AG04449 (cell line): ENCODE measurements at places on chromosomes 7 and 10.

- DNase-seq, result no peak
Measured at GRCh38 chr7:87342231-87342630, 3.2 kb upstream of the CROT start.

GRCh38 chr10:49240946-49241345 lies 52.8 kb upstream of the TMEM273 start:
- no peak for DNase-seq

GRCh38 chr10:44311563-44312051 lies 73.3 kb downstream of the CXCL12 start:
- DNase-seq, result no peak

GRCh38 chr10:10613656-10614244 lies 403.9 kb upstream of the CELF2 start:
- DNase-seq, result no peak

DNA sequence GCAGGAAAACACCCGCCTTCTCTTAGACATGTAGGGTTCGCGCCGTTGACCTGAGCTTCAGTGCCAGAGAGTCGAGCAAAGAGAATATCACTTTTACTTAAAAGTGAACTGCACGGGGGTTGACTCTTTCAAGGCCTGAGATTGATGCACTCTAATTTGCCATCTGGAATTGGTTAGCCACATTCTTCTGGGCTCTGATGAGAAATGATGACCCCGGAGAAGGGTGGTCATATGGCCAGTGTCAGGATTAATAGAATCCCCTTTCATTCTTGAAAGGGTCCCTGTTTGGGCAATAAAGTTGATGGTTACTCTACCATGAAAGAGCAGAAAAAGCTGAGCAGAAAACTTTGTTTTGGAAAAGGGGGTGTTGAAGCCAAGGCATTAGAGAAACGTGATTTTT lies 31.2 kb downstream of the GRK5 start:
- DNase-seq, result no peak

DNA sequence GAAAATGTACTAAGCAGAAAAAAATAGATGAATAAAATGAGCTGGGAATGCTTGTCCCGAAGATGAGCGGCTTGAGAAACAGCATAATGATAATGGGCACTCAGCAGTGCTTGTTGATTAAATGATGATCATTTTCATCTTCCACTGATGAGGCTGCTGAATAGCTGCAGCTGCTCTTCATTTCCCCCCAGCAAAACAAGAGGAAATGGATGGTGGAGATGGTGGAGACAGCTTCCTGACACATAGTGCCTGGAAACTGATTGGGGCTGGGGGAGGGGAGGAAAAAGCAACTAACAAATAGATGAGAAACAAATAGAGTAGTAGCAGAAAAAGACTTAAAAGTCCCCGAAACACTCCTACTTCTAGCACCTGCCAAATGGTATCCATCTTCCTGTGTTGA lies 41.4 kb downstream of the MRC1 start:
- no peak for DNase-seq

GRCh38 chr7:124723012-124723411 lies 42.6 kb downstream of the GPR37 start:
- DNase-seq, result no peak

DNA sequence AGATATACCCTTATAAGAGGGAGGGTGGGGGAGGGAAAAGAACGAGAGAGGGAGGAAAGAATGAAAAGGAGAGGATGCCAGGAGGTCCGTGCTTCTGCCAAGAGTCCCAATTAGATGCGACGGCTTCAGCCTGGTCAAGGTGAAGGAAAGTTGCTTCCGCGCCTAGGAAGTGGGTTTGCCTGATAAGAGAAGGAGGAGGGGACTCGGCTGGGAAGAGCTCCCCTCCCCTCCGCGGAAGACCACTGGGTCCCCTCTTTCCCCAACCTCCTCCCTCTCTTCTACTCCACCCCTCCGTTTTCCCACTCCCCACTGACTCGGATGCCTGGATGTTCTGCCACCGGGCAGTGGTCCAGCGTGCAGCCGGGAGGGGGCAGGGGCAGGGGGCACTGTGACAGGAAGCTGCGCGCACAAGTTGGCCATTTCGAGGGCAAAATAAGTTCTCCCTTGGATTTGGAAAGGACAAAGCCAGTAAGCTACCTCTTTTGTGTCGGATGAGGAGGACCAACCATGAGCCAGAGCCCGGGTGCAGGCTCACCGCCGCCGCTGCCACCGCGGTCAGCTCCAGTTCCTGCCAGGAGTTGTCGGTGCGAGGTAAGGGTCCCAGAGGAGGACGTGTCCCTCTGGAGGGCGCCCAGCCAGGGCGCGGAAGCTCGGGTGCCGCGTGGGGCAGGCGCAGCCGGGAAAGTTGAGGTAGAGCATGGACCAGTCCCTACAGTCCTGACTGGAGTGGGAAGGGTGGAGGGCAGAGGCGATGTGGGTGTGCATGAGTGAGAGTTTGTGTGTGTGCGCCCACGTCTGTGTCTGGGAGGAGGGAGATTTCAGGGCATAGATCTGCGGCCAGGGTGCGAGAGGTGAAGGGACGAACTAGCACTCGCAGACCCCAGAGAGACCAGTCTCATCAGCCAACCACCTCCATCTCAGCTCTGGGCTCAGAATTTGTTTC lies 844 bp downstream of the GRM3 start:
- DNase-seq, result no peak

DNA sequence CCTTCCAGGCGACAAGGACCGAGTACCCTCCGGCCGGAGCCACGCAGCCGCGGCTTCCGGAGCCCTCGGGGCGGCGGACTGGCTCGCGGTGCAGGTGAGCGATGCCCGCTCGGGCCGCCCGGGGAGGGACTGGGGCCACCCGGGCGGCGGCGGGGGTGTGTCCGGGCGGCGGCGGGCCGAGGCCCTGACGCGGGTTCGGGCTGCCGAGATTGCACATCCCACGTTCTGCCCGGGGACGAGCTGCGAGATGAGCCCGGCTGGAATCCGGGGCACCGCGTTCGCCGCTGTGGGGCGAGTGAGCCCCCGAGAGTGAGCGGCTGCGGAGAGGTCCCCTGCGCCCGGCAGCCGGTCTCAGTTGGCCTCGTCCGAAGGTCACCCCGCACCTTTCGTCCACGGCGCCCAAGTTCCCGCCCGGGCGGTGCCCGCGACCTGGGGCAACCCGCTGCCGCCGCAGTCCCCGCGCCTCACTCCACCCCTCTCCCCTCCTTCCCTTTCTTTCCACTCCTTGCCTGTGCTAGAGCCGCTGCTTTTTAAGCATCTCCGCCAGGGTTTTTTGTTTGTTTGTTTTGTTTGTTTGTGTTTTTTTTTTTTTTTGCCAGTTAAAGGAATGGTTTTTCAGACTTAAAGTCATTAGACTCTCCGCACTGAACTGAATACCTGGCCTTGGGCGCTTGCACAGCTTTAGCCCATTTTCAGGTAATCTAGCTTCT lies 515 bp downstream of the RALA start:
- no peak for DNase-seq

- DNase-seq, result no peak
Measured at GRCh38 chr7:85521108-85521694, 334.3 kb upstream of the SEMA3D start.

DNA sequence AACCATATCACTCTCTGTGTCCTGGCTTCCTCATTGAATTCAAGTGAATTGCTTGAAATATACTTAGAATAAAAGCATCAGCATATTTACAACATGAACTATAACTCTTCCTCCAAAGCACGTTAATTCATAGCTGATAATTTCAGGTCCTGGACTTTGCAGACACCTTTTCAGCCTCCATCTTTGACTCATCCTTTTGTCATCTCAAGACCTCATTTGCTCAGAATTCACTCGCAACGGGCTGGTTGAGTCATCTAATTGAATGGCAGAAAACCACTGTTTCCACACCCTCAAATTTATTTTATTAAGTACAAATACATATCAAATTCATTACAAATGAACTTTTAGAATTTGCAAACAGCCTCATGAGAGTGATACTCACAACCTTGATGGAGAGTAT lies 545.7 kb downstream of the GATA3 start:
- no peak for DNase-seq

GRCh38 chr10:122878799-122879338 lies 512 bp downstream of the FAM24B start:
- no peak for DNase-seq

GRCh38 chr10:88066876-88067275 lies 203.5 kb downstream of the PTEN start:
- DNase-seq, result no peak

DNA sequence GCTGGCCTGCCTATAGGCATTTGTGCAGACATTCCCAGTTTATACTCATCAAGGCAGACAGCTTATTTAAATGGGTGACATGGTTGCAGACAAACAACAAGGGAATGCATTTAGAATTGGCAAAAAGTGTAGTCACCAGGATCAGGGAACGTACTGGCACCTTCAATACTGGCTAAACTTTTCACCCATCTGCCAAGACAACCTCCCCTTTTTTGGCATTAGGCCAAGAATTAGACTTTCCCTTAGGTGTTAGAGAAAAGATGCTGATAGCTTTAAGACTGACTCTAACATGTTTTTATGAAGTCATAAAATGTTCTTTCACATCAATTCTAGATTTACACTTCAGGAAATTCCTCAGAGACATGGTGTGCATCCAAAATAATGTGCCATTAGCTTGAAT lies 365.9 kb downstream of the PHTF2 start:
- DNase-seq, result no peak

- no peak for DNase-seq
Measured at GRCh38 chr7:113267885-113268284, 149.5 kb upstream of the SMIM30 start.

DNA sequence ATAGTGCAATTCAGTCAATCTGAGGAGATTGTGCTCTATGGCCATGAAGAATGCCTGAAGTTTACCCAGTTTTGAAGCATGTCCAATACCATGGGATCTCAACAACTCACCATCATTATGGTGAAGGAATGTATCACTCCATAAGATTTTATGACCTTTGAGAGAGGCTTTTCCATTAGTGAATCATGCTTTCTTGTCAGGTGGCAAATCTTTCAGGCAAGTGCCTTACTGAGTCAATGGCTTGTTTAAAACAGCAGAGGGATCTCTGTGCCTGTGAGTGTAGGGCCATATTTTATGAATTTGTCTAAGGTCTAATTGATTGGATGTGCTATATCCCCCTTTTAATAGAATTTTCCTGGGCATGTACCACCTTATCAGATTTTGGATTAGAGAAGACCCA lies 131.5 kb downstream of the CCDC7 start:
- DNase-seq, result peak; percentile 4

DNA sequence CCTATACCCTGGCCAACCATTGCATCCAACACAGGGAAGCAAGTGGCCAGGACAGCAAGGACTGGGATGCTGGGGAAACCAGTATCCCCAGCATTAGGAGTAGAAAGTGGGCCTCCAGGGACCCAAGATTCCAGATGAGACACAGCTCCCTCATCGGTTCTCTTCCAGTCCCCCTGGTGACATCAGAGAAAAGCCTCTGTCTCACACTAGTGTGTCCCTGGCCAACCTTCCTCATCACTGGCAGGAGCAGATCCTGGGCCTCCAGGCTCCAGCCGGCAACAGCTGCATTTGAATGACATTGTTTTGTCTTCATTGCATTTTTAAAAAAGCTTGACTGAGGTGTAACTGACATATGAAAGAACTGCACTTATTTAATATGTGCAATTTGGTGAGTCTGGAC lies 177.3 kb upstream of the LYZL2 start:
- DNase-seq, result no peak

- DNase-seq, result peak; percentile 88
Measured at GRCh38 chr10:72009425-72010081, 45.4 kb downstream of the CHST3 start.

DNA sequence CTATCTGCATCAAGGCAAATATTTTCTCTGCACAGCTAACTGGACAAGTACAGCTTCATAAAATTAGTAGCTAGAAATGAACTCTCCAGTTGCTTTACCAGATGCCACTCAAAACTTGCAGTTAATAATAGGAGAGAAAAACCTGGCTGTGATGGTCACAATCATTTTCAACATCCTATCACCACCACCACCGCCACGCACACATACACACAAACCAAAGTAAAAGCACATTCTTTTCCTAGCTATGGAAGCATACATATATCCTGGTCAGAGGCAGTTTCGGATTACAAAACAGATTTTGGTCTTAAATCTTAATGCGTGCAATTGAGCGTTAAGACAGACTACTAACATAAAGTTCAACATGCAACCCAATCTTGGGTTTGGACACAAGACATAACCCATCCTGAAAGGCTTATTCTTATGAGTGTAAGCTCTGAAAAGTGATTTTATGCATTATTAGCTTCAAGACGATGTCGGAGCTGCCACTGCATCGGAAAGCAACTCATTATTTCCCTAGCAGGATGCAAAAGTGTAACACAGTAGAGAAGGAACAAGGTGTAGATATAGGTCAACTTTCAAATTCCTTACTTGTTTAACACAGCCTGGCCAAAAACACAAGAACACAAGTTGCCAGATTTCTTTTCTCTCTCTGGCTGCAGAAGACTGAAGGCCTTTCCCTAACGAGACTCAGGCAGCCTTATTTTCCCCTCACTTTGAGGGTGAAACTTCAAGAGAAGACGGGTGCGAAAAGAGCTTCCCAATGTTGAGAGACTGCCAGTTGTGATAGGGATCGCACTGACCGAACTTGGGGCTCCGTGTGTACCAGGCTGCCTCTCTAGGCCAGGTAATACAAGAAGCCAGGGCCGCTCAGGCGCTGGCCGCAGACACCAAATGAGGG lies 1.2 kb downstream of the CACUL1 start:
- DNase-seq, result no peak

GRCh38 chr10:16586358-16587138 lies 64.9 kb upstream of the C1QL3 start:
- no peak for DNase-seq

DNA sequence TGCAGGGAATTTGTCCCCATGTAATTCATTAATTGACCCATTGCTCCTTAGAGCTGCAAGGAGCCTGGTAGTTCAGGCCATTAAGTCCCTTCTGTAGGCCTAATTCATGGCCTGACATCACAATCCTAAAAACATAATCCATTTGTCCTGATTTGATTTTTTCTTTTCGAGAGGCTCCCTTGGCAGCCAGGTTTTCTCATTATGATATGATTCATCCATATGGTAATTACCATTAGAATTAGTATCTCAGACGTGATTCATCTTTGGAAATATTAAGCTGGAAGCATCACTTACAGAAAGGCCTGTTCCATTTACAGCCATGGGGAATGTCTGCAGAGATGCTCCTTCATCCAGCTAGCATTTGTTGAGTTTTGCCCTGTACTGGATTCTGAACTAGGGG lies 128.5 kb downstream of the PLCE1 start:
- no peak for DNase-seq

- peak; percentile 71 for DNase-seq
Measured at GRCh38 chr10:28661035-28661434, 16.3 kb upstream of the BAMBI start.

- DNase-seq, result no peak
Measured at GRCh38 chr7:1111156-1111555, 23.2 kb downstream of the GPER1 start.
